Left renal pelvis (tissue), 4 donors: ENCODE measurements at places on chromosomes 3 and 15. TPM values are rescaled to one million over a fixed set of nuclear protein-coding genes. Genes with fewer than 3 reads are reported as not detected.

- no peak for DNase-seq
Measured at GRCh38 chr3:24202071-24202470, 257.0 kb downstream of the NR1D2 start.

DNA sequence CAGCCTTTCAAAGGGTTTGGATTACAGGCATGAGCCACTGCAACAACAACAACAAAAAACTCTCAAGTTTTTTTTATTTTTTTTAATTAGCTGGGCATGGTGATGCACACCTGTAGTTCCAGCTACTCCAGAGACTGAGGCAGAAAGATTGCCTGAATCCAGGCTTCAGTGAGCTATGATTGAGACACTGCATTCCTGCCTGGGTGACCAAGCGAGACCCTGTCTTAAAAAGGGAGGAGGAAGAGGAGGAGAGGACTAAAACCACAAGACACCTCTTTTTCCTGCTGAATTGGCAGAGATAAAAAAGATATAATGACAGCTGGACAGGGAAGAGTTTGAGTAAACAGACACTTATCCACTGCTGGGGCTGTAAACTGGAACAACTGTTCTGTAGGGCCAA is 22.7 kb upstream of the CHRNB4 start:
- DNase-seq = no peak

DNA sequence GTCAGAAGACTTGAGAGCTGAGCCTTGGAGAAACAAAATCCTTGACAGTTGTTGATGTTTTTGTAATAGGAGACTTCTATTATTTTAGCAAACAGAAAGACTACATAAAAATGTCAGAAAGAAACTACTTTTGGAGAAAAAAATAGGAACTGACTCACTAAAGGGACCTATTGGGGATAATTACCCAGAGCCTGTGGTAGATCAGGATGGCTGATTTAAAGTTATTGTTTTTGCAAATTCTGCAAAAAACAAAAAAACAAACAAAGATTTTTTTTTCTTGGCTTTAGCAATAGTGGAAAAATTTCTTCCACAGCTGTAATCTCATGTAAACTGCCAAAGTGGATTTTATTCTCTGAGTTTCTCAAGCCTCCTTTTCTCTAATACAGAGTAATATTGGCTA is 101.5 kb upstream of the SATB1 start:
- no peak for DNase-seq

GRCh38 chr3:193673845-193674244 is 80.8 kb downstream of the OPA1 start:
- DNase-seq = no peak

- DNase-seq = no peak
Measured at GRCh38 chr15:88738796-88739195, 64.4 kb upstream of the ACAN start.

DNA sequence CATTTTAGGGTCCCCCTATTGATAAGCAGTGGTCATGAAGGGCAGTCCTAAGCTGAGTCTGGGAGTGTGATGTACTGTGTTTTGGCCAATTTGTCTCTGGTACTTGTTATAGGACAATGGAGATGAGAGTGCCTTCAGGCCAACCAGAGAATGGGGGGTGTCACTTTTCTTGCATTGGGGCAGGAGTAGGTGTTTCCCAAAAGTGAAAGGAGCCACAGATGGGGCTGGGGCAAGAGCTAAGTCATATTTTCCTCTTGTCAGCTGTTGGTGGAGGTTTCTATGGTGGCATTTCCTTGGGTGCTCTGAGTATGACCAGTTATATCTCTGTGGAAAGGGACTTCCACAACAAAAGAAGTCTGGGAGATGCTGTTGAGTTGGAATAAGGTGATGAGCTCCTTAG is 24.7 kb upstream of the BSN start:
- DNase-seq = no peak

GRCh38 chr3:70085613-70086012 is 86.1 kb downstream of the SAMMSON start:
- DNase-seq = no peak

GRCh38 chr15:89307046-89307587 is 27.5 kb downstream of the POLG start:
- DNase-seq = no peak

DNA sequence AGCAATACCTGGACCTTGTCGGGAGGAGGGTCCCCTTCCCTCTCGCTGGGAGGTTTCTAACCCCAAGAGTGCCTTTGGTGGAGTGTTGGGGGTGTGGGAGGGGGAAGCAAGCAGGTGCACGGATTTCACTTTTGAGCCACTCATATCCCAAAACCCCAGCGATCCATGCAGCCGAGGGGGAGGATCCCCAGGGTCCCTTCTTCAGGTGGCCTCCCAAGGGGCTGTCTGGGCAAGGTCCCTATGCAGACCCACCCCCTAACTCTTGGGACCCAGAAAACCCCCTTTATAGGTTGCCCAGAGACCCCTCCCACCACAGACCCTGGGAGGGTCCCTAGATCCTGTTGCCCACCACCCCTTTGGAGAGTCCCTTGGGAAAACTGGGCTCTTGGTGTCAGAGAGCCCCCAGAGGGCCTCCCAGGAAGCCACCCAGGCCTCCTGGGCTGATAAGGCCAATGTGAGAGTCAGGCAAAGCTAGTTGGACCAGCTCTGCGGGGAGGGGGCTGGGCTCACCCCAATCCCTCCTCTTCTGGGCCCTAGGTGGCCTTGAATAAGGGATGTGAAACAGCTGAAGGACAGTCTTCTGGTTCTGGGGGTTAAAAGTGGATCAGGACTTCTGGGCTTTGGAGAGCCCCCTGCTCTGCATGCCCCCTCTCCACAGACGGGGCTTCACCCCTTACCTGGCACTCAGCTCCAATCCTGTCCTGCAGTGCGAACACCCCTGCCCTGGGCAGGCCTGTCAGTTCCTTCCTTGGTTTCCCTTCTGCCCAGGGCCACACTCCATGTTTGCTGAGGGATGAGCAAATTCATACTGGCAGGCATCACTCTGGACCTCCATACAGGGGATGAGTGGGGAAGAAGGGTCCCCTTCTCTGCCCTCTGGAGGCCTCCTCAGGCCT is 932 bp upstream of the PLCD1 start:
- no peak for DNase-seq

DNA sequence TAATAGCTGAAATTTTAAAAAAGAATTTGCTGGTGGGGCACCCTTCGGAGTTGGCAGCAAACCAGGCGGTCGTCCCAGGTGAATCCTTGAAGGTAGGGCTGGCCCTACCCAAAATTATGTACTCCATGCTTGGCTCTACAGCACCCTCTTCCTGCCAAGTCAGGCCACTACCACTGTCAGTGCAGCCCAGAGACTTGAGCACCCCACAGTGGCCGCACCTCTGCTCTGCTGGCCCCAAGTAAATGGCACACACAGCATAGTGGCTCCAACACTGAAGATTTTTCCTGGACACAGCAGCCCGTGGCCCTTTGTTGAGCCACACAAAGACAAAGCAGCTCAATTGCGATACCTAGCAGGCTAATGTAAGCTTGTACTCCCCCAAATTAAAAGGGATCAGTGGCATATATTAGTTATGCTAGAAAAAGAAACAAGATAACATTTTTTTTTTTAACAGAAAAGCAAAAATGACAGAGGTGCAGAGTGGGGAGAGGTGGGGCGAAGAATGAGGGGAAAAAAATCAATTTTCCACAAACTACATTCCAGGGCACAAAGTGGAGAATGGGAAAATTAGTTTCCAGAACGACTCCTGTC is 250.5 kb downstream of the UACA start:
- DNase-seq = no peak

- DNase-seq = no peak
Measured at GRCh38 chr3:158859362-158859761, 57.5 kb downstream of the MFSD1 start.

- DNase-seq = no peak
Measured at GRCh38 chr15:100901702-100902435, 17.3 kb upstream of the LRRK1 start.

GRCh38 chr3:45095916-45096526 is 50.2 kb downstream of the CDCP1 start:
- no peak for DNase-seq

GRCh38 chr3:157931517-157931916 is 174.7 kb downstream of the SHOX2 start:
- no peak for DNase-seq

- no peak for DNase-seq
Measured at GRCh38 chr3:138220788-138221187, 33.7 kb downstream of the ARMC8 start.

GRCh38 chr3:23932571-23932970 is 12.5 kb upstream of the NR1D2 start:
- DNase-seq = no peak

DNA sequence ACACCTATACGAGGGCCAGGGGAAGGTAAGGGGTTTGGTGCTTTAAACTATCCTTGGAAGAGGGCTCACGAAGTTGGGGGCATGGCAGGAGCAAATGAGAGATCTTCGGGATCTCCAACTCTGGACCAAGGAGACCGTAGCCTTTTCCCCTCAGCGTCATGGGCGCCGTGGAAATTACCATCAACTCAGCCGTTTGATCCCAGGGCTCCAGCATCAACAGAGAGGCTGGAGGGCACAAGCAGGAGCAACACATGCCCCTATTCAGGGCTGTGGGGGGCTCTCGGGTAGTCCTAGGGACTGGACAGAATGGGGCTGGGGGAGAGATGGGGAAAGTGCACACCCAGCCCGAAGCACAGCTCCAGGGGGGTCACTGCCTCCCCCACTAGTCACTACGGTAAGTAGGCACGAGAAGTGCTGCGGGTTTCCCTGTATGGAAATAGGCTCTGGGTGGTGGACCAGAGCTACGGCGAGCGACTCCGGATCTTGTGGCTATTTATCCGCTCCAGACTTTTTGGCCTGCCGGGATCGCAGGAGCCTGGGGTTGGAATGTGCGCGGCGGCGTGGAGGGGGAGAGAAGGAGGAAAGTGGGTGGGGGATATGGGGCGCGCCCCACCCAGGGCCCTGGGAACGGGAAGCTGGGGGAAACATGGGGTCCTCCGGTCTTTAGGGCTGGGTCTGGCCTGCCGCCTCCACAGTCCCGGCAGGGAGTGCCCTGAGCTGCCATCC is 539 bp upstream of the LAMB2 start:
- peak; percentile 78 for DNase-seq

- no peak for DNase-seq
Measured at GRCh38 chr3:11764931-11765363, 81.7 kb downstream of the TAMM41 start.

DNA sequence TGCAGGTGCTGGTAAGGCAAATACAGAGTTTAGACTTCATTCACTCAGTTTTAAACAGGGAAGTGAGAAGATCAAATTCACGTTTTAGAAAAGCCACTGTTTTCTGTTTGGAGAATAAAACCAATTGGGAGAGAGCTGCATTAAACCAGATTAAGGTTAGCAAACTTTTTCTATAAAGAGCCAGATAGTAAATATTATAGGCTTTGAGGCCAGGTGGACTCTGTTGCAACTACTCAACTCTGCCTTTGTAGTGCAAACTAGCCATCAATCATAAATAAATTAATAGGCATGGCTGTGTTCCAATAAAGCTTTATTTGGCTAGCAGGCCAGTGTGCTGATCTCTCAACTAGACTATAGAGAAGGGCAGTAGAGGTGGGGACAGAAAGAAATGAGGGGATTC is 33.5 kb downstream of the SUCLG2 start:
- no peak for DNase-seq

DNA sequence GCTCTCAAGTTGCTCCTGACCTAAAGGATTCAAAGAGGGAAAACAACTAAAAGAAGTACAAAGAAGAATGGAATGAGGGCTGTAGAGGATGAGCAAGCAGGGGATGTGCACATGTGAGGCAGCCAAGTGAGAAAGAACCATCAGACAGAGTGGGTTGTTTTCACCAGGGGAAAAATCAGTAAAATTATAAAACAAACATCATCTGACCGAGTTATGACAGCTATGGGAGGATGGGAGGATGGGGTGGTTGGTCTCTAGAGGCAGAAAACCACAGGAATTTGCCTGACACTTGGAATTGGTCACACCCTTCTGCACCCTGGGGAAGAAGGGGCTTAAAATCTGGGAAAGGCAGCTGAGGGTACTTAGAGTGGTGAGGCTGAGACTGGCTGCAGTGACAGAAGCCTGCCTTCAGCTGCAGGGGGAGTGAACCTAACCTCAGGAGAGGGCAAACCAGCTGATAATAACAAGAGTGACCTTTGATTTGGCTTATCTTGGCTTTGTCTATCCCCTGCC is 10.1 kb downstream of the ARHGAP31 start:
- no peak for DNase-seq

DNA sequence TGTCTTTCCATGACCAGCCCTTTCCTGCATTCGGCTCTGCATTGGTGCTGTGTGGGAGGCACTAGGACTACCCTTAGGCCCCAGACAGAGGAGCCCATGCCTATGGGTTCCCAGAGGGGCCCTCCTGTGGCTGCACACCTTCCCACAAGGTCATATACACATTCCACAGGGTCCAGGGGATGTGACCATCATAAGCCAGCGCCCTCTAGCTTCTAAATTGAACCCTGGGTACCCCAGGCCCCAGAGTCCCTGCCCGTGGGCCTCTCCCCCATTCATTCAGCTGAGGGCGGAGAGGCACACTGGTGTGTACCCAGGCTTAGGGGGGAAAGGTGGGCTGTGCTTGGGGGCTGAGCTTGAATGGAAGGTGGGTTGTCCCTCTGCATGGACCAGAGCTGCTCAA is 10.2 kb upstream of the SLC6A6 start:
- no peak for DNase-seq

DNA sequence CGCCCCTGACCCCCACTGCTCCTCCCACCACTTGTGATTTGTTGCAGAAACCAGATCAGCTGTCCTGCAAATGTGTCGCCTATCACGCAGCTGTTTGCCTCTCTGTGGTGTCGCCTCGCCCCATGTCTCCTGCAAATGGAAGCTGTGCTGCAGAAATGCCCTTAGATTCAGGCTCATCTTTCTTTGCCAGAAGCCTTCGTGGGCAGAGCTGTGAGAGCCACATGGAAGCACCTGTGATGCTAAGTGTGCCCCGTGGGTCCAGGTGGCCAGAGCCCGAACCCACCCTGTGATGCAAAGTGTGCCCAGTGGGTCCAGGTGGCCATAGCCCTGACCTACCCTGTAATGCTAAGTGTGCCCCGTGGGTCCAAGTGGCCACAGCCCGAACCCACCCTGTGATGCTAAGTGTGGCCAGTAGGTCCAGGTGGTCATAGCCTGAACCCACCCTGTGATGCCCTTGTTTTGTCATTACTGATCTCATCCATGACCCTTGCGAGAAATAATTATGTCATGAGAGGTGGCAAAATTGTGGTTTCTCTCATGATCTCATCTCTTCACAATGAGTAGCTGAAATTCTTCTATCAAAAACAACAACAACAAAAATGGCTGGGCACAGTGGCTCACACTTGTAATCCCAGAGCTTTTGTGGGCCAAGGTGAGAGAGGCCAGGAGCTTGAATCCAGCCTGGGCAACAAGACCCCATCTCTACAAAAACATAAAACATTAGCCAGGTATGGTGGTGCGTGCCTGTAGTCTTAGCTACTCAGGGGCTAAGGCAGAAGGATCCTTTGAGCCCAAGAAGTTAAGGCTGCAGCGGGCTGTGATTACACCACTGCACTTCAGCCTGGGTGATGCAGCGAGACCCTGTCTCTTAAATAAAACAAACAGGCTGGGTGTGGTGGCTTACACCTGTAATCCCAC is 187.4 kb downstream of the GOLGA6L6 start:
- no peak for DNase-seq

BTD gene
- polyA plus RNA-seq = 20.0 TPM

EIF4E3 gene
- polyA plus RNA-seq = 11.2 TPM

RSRC1 gene
- 21.1 TPM for polyA plus RNA-seq

DPH6 gene
- polyA plus RNA-seq = 18.4 TPM

C3orf20 gene
- 0.52 TPM for polyA plus RNA-seq
